ENCODE measurements at places on chromosomes 11 and 22.

DNA sequence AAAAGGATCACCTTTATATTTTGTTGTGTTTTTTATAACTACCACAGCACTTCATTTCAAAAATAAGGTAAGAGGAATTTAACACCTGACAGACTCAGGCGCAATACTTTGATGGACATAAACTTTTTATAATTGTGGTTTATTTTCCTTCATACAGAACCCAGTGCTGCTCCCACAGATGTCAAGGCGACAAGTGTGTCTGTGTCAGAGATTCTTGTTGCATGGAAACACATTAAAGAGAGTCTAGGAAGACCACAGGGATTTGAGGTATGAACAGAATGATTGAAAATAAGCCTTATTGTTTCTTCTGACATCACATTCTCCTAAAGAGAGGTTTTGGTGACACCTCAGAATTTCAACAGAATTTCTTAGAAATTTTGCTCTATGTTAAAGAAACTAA is 378.9 kb upstream of the ARHGAP42 start:
- DNase-seq = no peak

- DNase-seq = no peak
Observed at GRCh38 chr11:10622957-10623791, 54.7 kb upstream of the LYVE1 start.

GRCh38 chr22:26709617-26710390 is 52.4 kb downstream of the MIAT start:
- DNase-seq = no peak

DNA sequence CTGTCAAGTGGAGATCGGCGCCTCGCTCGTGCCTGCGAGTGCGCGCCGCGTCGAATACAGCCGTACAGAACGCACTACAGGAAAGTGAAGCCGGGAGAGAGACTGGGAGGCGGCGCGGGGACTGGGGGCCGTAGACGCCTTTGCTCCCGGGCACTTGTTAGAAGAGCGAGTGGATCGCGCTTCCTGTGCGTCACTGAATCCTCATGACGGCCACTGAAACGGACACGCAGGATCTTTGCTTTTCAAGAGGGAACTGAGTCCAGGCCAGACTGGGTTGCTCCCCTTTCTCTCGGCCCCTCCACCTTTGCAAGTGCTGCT is 314 bp downstream of the RIC8A start:
- no peak for DNase-seq

- no peak for DNase-seq
Observed at GRCh38 chr11:77510095-77510494, 36.2 kb upstream of the PAK1 start.

GRCh38 chr11:91912322-91912721 is 312.3 kb upstream of the FAT3 start:
- DNase-seq = no peak

GRCh38 chr11:74480688-74481417 is 12.7 kb downstream of the LIPT2 start:
- DNase-seq = no peak

DNA sequence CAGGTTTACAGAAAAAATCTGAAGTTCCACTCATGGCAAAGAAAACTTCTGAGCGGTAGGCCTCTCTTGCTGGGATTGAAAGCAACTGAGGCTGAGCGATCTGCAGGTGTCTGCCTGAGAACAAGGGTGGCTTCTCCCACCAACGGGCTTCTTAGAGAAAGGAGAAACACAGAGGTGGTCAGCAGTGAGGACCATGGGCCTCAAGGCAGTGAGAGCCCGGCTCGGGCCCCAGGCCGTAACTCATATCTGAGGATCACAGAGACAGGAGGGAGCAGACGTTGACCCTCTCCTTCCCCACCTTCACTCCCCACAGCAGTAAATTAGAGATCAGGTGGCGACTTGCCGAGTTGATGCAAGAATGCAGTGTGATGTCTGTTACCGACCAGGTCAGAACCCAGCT is 50.9 kb upstream of the RTL6 start:
- no peak for DNase-seq

DNA sequence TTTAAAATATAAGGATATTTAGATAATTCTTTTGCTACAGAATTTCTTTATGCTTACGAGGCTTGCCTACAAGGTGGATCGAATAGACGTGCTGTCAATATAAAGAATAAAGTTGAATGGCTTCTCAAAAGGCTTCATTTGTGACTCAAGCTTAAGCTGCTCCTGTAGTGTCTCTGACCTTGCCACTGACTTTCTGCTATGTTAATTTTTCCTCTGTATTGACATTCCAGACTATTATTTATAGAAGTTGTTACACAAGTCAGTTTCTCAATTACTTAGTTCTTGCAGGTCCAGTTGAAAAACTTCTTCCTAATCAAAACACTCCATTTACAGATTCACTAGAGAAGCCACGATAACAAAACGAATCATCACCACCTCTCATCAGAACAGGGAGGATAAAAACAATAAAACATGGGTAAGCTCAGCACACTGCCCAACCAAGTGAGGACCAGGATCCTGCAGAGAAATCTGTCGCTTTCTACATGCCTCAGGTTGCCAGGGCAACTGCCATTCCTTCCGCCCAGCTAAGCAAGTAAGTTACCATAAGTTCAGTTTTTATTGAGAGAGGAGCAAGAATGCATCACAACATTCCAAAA is 39.0 kb upstream of the CHKA start:
- DNase-seq = no peak

DNA sequence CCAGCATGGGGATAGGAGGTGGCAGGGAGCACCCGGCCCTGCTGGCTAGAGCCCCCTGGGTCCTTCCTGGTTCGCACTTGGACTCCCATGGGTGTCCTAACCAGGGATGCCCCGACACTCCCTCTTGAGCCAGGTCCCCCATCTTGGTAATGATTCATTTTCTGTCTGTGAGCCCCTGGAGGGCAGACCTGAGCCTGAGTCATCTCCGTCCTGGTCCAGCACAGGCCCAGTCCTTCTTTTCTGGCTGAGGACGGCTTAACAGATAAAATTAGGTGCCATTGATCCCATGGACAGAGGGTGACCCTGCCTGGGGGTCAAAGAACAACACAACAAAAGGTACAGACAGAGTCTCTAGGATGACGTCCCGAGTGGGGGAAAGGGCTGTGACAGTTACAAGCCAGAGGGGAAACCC is 3.5 kb downstream of the RHOD start:
- no peak for DNase-seq

DNA sequence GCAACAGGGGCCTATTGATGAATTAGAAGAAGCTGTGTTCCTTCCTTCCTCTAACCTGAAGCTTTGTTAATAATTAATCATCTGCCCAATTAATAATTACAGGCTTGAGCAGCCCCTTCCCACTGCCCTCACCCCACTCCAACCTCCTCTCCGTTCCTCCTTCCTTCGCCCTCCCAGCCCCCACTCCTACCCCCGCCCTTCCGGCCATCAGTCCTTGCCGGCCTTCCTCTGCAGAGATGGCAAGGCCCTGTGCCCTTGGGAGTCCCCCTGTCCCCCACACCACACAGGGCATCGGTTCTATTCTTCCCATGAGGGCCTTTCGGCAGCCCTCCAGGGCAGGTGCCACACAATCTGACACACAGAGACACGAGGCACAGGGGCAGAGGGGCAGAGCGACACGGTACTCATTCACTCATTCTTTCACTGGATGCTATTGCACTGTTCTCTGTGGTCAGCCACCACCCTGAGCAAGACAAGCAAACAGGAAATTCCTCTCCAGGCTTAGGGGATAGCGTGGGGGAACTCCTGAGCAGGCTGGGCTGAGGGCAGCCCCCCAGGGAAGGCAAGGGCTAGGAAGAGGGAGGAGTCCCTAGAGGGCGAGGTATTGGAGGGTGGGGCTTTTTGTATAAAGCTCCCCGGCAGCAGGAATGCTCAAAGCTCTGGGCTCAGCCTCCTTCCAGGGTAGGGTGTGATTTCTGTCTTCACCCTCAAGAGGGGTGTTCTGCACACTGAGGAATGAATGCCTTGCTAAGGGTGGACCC is 14.7 kb downstream of the MGAT3 start:
- no peak for DNase-seq

GRCh38 chr22:32733923-32734514 is 67.5 kb upstream of the TIMP3 start:
- no peak for DNase-seq

GRCh38 chr22:19509191-19509590 is 15.0 kb downstream of the CLDN5 start:
- no peak for DNase-seq

GRCh38 chr22:42742940-42743339 is 22.3 kb upstream of the A4GALT start:
- DNase-seq = no peak

DNA sequence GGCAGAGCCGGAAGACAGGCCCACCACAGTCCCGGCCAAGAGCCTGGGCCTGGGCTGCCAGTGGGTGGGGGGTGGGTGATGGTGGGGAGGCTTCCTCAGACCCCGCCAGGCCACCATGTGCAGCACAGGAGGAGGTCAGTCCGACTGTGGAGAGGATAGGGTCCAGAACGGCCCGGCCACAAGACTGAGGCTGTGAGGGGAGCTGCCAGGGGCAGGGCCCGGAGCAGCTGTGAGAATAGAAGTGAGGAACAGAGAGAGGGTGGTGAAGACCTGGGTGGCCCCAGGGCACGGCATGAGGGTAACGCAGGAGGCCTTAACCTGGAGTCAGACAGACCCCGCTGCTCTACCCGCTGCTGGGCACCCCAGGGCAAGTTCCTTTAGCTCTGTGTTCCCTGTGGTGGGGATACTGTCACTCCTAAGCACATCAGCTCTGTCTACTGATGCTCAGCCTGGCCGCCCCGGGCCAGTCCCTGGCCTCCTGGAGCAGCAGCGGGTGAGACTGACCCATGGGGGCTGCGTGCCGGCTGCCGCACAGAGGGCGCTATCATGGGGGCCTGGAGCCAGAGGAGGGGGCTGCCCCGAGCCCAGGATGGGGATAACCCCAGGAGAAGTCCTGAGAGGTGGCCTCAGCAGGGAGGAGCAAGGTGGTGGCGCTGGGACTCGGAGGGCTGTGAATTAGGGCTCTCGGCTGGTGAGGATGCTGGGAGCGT is 1.7 kb downstream of the FERMT3 start:
- no peak for DNase-seq

DNA sequence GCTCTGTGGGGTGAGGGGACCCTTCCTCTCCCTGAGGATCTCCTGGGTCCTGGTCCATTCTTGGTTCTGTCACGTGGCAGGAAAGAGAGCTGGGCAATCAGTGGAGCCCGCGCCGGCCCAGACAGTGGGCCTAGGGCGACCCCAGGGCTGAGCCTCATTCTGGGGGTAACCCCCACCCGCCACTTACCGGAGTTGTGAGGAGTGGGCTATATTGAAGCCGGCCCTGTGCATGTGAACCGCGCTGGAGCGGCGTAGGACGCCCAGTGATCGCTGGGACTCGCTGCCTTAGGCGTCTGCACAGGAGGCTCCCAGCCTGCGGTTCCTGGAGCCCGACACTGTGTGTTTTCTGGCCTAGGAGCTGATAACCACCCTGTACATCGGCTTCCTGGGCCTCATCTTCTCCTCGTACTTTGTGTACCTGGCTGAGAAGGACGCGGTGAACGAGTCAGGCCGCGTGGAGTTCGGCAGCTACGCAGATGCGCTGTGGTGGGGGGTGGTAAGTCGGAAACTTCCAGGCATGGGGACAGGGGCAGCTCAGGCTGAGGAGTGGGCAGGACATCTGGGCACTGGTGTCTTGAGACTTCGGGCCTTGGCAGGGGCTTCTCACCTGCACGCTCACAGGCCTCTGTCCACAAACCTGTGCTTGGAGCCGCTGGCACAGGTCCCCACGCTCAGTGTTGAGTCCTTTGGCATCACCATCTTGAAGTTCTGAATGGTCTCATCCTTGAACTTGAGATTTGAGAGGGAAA is 127.1 kb downstream of the KCNQ1OT1 start:
- no peak for DNase-seq

DNA sequence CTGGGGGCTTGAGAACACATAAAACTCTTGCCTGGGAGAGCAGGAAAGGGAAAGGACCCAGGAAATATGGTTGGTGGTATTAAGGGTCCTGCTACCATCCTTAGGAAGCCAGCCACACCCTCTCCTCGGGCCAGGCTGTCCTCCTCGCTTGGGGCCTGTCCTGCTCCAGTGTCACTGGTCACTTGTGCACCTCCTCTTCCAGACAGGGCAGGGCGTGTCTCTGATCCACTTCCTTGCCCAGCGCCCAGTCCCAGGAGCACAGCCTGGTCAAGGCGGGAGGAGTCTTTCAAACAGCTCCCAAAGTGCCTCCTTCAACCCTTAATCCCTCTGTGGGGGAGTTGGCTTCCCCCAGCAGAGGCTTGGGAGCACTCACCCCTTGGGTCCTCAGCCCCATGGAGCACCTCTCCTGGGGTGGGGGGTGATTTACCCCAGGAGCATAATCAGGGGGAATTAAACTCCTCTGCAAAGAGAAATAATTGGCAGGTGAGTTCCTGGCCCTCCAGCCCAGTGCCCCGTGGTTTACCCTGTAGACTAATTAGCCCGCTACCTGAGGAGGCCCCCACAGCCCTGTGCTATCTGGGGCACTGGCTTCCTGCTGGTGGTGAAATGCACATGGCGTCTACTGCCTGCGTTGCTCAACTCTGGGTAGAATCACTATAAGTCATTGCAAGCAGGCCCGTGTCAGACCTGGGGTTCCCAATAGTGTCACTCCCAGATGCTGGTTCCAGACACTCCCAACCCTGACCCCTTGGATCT is 8.0 kb downstream of the TMPRSS6 start:
- no peak for DNase-seq

DNA sequence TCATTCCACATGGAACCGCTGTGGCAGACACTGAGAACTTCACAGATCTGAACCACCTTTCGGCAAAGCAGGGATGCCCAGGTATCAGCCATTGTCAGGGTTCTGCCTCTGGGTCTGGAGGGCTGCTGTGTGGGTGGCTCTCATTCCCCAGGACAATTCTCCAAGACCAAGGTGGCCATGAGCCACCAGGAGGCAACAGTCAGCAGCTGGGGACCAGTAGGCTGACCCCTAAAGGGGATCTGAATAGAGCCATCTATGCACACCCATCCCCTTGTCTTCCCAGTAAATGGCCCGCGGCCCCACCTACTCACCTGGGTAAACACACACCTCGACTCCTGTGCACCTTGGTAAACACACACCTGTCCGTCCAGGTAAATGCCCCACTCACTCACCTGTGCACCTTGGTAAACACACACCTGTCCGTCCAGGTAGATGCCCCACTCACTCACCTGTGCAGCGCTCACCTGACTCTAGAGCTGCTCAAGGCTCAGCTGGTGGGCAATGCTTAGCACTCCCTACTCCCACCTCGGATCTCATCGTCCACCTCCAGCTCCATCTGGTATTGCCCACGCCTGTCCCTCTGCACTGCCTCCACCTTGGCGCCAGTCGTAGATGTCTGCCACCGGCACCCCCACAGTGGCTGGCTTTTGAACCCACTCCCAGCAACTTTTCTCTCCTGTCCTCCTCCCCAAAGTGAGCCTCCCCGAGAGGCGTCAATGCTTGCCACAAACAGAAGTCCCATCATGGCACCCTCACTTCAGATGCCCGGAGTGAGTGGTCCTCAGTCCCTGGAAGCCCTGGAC is 10.2 kb downstream of the SLC25A1 start:
- DNase-seq = no peak

DNA sequence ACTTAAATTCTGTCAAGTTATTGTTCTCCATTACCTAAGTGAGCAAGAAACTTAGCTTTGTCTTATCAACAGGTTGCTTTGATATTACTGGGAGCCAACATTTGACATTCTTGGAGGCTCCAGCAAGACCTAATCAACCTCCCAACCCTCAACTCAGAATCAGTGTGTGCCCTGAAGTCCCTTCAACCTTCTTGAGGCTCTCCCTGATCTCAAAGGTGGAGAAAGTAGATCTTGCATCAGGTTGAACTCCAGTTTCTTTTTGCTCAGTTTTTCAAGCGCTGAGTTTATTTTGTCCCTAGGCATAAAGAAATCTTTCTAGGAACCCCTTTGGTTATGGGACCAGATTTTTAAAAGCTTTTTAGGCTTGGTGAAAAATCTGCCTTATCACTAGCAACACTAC is 1.4 kb downstream of the FAM111A start:
- DNase-seq = no peak

Data from activated effector memory CD4-positive, alpha-beta T cell treated with Interleukin-2 at 50 U/mL for 16 hours (primary cell).